Renal pelvis (tissue), 12 donors: ENCODE measurements at places on chromosomes 1 and 21. TPM values are rescaled to one million over a fixed set of nuclear protein-coding genes. Genes with fewer than 3 reads are reported as not detected.
A peak's percentile ranks its signal among the peaks of the same experiment; 100 is the strongest.

- DNase-seq, result peak; percentile 21
Observed at GRCh38 chr1:185674201-185674600, 60.0 kb upstream of the HMCN1 start.

GRCh38 chr21:15644489-15644888, 85.3 kb upstream of the USP25 start:
- DNase-seq, result no peak

- DNase-seq, result peak; percentile 47
Observed at GRCh38 chr1:20358761-20359263, 68.1 kb downstream of the VWA5B1 start.

DNA sequence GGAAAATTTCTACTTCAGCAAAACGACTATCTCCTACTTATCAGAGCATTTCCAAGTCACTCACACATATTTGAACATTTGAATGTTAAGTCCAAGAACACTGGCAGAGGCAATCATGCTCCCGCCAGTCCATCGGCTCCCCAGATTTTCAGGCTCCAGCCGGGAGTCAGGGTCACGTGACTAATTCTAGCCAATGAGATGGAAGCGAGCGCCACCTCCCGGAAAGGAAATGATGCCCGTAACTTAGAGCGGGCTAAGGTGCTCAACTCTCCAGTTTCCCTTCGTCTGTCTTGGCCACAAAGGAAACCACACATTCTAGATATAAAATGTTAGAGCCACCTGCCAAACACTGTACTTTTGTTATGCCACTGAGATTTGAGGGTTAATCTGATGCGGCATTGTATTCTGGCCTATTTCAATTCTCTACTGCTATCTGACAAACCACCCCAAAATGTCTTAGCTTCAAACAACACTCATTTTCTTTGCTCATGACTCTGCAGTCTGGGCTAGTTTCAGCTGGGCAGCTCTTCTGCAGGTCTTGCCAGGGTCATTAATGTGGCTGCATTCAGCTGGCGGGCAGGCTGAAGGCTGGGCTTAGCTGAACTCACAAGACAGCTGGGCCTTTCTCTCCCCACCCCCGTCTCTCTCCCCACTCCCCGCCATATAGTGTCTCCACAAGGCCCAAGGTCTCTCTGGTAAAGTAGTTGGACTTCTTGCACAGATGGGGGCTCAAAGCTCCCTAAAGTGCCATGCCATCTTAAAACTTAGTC, 16.5 kb upstream of the LHX4 start:
- DNase-seq, result no peak

DNA sequence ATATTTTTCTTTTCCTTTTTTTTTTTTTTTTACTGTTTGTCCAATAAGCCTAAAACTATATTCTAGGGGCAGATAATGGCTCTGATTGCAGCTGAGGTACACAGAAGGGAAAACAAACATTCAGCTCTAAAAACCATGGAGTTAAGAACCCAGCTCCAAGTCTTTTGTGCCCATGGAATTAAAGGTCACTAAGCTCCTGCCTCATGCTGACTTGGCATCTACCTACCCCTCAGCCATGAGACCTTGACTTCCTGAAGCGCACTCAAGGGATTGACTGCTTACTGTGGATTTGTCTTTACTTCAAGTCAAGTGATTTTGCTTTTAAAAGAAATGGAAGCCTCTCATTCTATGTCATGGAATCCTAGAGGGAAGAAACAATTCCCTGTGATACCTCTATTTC, 192.3 kb downstream of the AMY1C start:
- DNase-seq, result no peak

DNA sequence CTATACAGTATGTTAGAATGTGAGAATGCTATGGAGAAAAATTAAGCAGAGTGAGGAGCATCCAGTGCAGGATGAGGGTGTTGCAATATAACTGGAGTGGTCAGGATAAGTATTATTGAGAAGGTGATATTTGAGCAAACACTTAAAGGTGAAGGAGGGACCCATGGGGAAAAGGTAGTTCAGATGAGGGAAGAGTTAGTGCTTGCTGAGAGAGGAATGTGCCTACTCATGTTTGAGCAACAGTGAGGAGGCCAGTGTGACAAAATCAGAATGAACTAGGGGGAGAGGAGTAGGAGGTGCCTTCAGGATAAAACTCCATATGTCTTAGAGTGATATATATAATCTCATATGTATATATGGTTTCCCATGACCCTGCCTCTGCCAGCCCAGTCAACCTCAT, 6.2 kb upstream of the TRIM45 start:
- no peak for DNase-seq

GRCh38 chr1:152565115-152565514, 1.5 kb downstream of the LCE3E start:
- DNase-seq, result no peak

- no peak for DNase-seq
Observed at GRCh38 chr1:96510391-96510790, 211.2 kb upstream of the PTBP2 start.

DNA sequence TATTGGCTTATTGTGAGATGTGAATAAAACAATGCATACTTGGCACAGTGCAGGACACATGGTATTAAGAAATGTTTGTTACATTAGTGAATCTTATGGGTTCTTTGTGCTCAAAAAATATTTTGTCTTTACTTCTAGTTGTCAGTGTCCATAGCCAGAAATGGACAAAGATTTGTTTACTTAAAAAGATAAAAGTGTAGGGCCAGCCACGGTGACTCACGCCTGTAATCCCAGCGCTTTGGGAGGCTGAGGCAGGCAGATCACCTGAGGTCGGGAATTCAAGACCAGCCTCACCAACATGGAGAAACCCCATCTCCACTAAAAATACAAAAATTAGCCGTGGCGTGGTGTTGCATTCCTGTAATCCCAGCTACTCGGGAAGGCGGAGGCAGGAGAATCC, 654.6 kb upstream of the NEGR1 start:
- no peak for DNase-seq

- DNase-seq, result peak; percentile 42
Observed at GRCh38 chr1:30966690-30967369, 58.3 kb upstream of the SDC3 start.

- DNase-seq, result no peak
Observed at GRCh38 chr1:103448560-103448959, 76.9 kb upstream of the RNPC3 start.

- no peak for DNase-seq
Observed at GRCh38 chr21:41432562-41433460, 6.8 kb downstream of the MX1 start.

GRCh38 chr1:10544239-10544638, 69.5 kb downstream of the PEX14 start:
- no peak for DNase-seq

GRCh38 chr1:42962641-42963377, 4.1 kb upstream of the SLC2A1 start:
- DNase-seq, result no peak

The FTCD gene
- polyA plus RNA-seq, result 61.9 TPM

The BRINP3 gene
- 6.4 TPM for polyA plus RNA-seq

The ERICH3 gene
- polyA plus RNA-seq, result 0.47 TPM

The TAL1 gene
- polyA plus RNA-seq, result 4.5 TPM

The MCOLN3 gene
- 22.7 TPM for polyA plus RNA-seq
